Activated B cell treated with CpG ODN at 0.5 μM for 24 hours (primary cell): ENCODE measurements at places on chromosomes 7 and 10. TPM values are rescaled to one million over a fixed set of nuclear protein-coding genes. Genes with fewer than 3 reads are reported as not detected.

Gene UCMA
- total RNA-seq, result not detected in 2 replicates

GRCh38 chr7:5580714-5581395 is 157.2 kb upstream of the TNRC18 start:
- peaks cover 4% of the 10 kb centered on the region for H3K4me1 ChIP-seq
- peaks cover 11% of the 10 kb centered on the region for H3K27me3 ChIP-seq
- DNase-seq, result no peak
- no peak overlapping the region for H3K4me3 ChIP-seq

Gene TUBB8
- not detected in 2 replicates for total RNA-seq

DNA sequence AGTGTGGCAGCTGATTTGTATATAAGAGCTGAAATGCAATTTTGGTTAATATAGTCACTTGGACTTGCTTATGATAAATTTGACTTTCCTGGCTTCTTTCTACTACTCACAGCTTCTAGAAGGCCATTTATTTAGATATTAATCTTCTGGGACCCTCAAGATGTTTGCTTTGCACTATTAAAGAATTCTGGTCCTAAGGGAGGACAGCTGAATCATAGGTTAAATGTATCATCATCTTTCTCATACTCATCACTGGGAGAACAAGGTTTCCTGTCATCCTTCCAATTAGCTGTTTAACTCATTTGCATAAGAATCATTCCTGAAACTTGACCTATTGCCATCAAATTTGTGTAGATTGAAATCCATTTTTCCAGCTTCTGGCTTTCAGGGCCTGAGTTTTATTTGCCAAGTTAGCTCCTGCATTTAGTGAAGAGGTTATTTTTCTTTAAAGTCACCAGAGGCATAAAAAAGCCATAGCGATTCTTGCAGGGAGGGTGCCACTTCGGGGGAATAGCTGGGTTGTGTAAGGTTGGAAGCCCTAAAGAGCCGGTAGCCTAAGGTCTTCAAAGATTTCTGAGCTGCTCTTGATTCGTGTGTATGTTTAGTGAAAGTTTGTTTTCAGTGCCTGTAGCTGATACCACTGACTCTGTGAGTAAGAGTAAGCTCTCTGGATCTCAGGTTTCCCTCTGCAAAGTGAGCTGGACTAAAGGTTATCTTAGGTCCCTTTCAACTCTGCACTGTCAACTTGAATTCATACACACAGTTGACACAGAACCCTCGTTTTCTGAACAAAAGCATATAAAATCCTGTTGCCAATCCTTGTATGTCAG is 4.3 kb downstream of the MAP3K8 start:
- H3K4me1 ChIP-seq, result peaks cover 74% of the 10 kb centered on the region
- H3K27ac ChIP-seq, result peak overlapping the region; percentile 59

GRCh38 chr10:46549171-46550075 is 7.0 kb downstream of the GPRIN2 start:
- DNase-seq, result no peak

Gene CNNM1
- 0.02 TPM in 1 of 2 replicates, not detected in the other for total RNA-seq

Gene GPR85
- not detected in 2 replicates for total RNA-seq

DNA sequence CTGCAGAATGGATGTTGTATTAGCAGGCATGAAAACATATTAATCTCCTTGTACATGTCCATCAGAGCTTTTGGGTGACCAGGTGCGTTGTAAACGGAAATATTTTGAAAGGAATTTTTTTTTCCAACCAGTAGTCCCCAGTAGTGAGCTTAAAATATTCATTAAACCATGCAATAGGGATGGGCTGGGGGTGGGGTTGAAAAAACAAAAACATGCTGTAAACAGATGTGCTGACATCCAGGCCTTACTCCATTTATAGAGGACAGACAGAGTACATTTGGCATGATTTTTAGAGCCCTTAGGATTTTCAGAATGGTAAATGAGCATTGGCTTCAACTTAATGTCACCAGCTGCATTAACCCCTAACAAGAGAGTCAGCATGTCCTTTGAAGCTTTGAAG is 50.2 kb downstream of the PTPN12 start:
- DNase-seq, result no peak
- no peak overlapping the region for H3K27ac ChIP-seq
- no peak overlapping the region for H3K4me3 ChIP-seq
- H3K36me3 ChIP-seq, result peaks cover 30% of the 10 kb centered on the region

DNA sequence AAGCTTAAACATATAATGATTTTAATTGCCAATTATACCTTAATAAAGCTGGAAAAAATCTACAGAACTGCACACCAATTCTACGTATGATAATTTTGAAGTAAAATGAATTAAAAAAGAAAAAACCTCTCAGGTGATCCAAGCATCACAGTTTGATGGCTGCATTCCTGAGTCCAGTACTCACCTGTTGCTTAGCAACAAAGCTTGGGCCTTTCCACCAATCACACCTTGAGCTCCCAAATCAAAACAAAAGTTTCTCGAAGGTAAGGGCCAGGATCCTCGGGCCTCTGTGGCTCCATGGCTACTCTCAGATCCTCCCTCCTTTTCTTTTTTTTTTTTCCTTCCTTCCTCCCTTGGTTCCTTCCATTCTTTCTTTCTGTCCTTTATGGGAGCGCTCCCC is 137.2 kb upstream of the PCBD1 start:
- peaks cover 10% of the 10 kb centered on the region for H3K27me3 ChIP-seq
- no peak overlapping the region for H3K27ac ChIP-seq
- no peaks in the 10 kb centered on the region for H3K4me1 ChIP-seq

GRCh38 chr7:127571741-127572505 is 13.5 kb downstream of the GCC1 start:
- no peak overlapping the region for H3K27ac ChIP-seq
- DNase-seq, result no peak
- no peaks in the 10 kb centered on the region for H3K4me1 ChIP-seq

- no peak overlapping the region for H3K27ac ChIP-seq
- peaks cover 8% of the 10 kb centered on the region for H3K36me3 ChIP-seq
- no peak for DNase-seq
- peaks cover 11% of the 10 kb centered on the region for H3K4me1 ChIP-seq
Measured at GRCh38 chr7:121323515-121324302, 5.1 kb upstream of the WNT16 start.

Gene INSYN2A
- total RNA-seq, result not detected in 2 replicates

DNA sequence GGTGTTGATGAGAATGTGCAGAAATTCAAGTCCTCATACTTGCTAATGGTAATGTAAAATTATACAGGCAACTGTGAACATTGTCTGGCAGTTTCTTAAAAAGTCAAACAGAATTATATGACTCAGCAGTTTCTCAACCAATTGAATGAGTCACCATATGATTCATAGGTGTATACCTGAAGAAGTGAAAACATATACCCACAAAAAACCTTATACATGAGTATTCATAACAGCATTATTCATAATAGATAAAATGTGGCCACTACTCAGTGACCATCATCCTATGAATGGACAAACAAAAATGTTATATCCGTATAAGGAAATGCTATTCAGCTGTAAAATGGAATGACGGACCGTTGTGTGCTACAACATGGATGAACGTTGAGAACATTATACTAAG is 253.5 kb downstream of the MALRD1 start:
- DNase-seq, result no peak
- no peak overlapping the region for H3K4me3 ChIP-seq
- no peaks in the 10 kb centered on the region for H3K36me3 ChIP-seq
- no peaks in the 10 kb centered on the region for H3K4me1 ChIP-seq
- no peak overlapping the region for H3K27ac ChIP-seq

Gene CDHR3
- 0.56 and 0.75 TPM in 2 replicates for total RNA-seq

- no peak overlapping the region for H3K4me3 ChIP-seq
- H3K27ac ChIP-seq, result no peak overlapping the region
- peaks cover 6% of the 10 kb centered on the region for H3K4me1 ChIP-seq
Measured at GRCh38 chr10:90959826-90960225, 38.9 kb upstream of the ANKRD1 start.

DNA sequence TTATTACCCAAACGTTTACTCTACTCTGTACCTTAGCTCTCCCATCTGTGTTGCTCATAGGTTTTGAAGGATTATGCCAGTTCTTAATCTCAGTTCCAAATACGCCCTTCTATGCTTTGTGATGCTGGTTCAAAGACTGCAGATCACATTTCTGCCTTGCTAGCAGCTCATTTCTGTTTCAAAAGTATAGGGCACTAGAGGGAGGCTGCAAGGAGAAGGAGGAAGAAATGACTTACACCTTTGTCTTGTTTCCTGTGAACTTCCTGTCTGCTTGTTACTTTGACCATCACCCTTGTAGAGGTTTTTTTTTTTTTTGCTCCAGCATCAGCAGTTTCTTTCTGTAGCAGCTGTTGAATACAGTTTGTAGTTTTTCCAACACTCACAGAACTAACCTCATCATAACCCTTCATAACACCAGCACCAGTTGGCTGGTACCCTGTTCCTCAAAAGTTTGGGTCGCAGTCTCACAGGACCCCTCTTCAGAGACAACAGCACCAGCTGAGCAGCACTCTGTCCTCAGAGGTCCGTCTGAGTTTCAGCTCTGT is 16.5 kb downstream of the SLK start:
- peaks cover 50% of the 10 kb centered on the region for H3K4me1 ChIP-seq
- no peaks in the 10 kb centered on the region for H3K36me3 ChIP-seq
- no peak for DNase-seq
- peak overlapping the region; percentile 74 for H3K27ac ChIP-seq
- H3K4me3 ChIP-seq, result peak overlapping the region; percentile 41

DNA sequence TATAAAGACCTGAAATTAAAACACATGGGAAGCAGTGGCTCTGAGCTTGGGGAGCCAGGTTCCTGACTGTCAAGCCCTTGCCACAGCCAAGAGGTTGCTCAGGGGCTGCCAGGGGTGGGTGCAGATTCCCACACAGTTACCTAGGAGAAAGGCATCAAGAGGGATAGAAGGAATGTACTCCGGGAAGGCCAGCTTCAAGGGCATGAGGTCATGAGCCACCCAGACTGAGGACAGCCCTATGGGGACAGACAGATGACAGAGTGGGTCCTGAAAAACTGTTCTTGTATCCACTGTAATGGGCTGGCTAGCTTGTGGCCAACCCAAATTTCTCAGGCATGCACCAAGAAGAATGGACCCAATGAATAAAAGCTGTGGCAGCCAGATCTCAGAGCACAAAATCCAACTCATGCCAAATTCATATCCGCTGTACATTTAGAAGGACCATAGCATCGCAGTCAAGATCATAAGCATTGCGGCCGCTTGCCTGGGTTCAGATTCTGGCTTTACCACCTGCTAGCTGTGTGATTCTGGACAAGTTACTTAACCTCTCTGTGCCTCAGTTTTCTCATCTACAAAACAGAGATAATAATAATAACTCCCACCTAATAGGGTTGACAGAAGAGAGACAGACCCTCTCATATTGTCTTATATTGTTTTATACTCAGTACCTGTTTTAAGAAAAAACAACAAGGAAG is 44.9 kb upstream of the KCNMA1 start:
- H3K27me3 ChIP-seq, result peaks cover 2% of the 10 kb centered on the region
- no peaks in the 10 kb centered on the region for H3K36me3 ChIP-seq
- peaks cover 4% of the 10 kb centered on the region for H3K4me1 ChIP-seq

Gene PPP1R17
- not detected in 2 replicates for total RNA-seq

Gene C10orf62
- not detected in 2 replicates for total RNA-seq
